ENCODE measurements at places on chromosomes 1 and 21.

- DNase-seq: no peak
These were observed 161.4 kb upstream of the TNR start for GRCh38 chr1:175904808-175905207.

GRCh38 chr1:234519506-234519905, 40.5 kb upstream of the TARBP1 start:
- no peak for DNase-seq

- no peak for DNase-seq
These were observed 197.3 kb downstream of the ZBTB18 start for GRCh38 chr1:244248426-244248825.

- no peak for DNase-seq
These were observed 6.3 kb downstream of the TNFRSF1B start for GRCh38 chr1:12173041-12173509.

DNA sequence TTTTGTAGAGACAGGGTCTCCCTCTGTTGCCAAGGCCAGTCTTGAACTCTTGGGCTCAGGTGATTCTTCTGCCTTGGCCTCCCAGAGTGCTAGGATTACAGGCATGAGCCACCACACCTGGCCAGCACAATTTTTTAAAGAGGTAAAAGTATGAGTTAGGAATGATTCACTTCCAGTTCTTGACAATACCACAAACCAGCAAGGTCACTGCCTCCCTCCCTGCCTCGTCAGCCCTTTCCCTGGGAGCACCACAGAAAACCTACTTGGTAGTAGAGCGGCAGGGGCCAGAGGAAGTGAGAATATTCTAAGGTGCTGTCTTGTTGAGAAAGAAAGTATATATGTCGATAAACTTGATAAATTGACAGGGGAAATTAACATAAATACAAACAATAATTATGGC, 10.8 kb upstream of the CDA start:
- DNase-seq: no peak

GRCh38 chr1:2204415-2205190, 10.0 kb upstream of the FAAP20 start:
- peak; percentile 97 for DNase-seq

GRCh38 chr1:50667710-50668356, 244.6 kb upstream of the DMRTA2 start:
- DNase-seq: no peak

- DNase-seq: no peak
These were observed 385.6 kb downstream of the PTPRU start for GRCh38 chr1:29621826-29622435.

DNA sequence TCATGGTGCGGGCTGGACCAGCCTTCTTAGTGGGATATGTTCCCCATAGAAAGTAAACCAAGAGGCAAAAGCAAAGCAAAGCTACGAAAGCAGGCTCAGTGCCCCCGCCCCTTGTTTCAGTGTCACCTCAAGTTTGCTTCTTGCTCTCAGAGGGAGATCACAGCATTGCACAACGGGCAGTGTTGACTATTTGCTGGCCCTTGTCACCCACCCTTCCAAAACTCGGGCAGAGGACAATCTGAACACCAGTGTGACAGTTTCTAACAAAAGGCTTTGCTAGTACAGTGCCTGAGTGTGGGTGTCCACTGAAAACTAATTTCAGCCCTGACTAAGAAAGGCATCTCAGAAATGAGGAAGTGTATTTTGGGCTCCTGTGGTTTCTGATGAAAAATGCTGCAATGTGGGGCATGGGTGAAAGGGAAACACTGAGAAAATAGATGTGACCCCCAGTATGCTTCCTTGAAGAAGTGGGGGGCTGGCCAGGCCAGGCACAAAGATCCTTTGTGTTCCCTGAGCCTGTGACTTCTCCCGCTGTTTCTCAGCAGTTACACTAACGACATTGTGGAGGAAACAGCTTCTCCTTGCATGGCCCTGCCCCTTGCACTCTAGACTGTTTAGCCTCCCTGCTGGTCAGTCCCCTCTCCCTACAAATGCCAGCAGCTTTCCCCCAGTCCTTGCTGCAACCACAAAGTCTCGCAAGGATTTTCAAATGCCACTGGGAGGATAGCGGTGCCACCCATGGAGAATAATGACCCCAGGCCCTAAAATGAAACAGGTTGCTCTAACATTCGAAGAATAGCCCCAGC, 33.3 kb upstream of the KCNE1 start:
- peak; percentile 47 for DNase-seq

DNA sequence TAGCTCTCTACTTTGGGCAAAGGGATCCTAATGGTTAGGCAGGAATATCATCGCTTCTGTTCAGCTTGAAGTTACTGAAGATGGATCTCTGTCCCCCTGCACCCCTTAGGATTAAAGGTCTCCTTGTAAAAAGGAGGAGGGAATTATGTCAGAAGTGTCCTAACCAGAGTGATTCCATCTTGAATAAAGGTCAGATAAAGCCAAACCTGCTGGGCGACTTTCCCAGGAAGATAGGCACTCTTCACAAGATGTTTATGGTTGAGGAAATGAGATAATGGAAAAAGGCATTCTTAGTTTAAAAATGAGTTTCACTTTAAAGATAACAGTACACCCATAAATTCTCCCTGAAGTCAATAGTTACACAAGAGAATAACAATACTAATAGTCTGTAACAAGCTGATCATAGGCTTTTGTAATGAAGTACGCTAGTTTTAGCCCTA, 1.7 kb upstream of the NENF start:
- DNase-seq: no peak

DNA sequence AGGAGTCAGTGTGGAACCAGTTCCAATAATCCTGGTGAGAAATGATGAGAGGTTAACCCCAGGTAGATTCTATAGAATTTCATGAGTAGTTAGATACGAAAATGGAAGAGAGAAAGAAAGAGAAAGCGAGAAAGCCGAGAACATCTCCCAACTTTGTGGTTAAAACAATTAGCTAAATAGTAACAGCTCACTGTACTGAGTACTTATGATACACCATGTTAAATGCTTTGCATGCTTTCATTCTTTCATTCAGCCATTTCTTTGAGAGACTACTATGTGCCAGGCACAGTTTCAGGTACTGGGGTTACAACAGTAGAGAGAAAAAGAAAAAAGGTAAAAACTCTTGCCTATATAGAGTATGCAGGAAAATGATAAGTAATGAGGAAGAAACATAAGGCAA, 109.7 kb upstream of the SYT6 start:
- no peak for DNase-seq

GRCh38 chr1:15620155-15620545, 2.9 kb downstream of the DDI2 start:
- no peak for DNase-seq

- no peak for DNase-seq
These were observed 85.7 kb downstream of the NRDC start for GRCh38 chr1:51792864-51793263.

- peak; percentile 52 for DNase-seq
These were observed 121.0 kb upstream of the IRF2BP2 start for GRCh38 chr1:234730770-234731568.

GRCh38 chr1:83994111-83994510, 4.8 kb downstream of the TTLL7 start:
- DNase-seq: no peak

GRCh38 chr1:23743287-23744152, at the start of gene ELOA:
Gene ELOA (plus strand): TSS chr1:23743471. CDS start chr1:23743504, 33 bp downstream.
- peak; percentile 90 for DNase-seq

GRCh38 chr1:156368157-156368658, 803 bp upstream of the RHBG start:
- DNase-seq: no peak

DNA sequence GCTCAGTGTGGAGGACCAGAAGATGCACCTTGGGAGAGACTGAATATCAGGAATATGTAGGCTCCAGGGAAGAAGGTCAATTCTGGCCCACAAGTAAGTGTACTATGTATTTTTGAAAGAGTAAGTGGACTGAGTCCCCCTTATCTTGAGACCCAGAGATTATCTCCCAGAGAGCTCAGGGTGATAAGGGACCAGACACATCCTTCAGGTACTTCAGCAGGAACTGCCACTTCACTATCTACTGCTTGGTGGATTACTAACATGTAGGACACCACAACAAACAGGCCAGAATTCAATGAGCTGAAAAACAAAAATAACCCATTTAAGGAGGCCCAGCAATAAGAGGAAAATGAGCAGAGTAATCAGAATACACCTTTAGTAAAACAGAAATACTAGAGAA, 119.2 kb downstream of the ZNF644 start:
- no peak for DNase-seq

DNA sequence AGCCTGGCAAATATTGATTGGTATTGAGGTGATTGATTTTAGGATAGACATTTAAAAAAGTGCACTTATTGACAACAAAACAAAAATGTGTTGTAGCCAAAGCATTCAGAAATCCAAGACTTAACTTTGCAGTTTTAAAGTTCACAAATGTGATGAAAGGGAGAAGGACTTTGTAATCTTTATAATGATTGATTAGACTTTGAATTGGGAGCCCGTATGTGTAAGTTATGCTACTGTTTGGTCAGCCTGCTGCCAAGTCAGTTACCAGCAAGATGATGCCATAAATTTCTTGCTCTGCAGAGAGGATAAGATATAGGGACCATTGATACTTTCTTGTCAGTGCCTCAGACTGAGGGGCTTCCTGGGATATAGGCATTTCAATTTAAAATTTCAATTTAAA, 39.5 kb downstream of the TBX19 start:
- DNase-seq: no peak

DNA sequence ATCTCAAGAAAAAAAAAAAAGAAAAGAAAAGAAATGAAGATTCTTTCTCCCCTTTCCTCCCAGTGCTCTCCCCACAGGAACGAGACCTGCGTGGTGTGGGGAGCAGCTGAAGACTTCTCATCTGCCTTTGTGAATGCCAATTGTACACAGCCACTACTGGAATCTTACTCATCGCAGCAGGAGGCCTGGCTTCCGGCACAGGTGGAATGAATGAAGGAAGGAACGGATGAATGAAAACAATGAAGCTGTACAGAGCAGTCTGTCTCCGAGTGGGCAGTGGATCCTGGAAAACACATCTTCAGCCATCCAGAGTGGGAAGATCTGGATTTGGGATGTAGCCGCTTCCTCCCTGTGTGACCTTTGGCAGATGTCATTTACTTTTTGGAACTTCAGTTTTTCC, 64.9 kb downstream of the RUNX3 start:
- DNase-seq: no peak

GRCh38 chr1:53956308-53957168, 10.4 kb downstream of the LRRC42 start:
- no peak for DNase-seq

- DNase-seq: no peak
These were observed 58.9 kb downstream of the LRRC40 start for GRCh38 chr1:70146488-70146887.

DNA sequence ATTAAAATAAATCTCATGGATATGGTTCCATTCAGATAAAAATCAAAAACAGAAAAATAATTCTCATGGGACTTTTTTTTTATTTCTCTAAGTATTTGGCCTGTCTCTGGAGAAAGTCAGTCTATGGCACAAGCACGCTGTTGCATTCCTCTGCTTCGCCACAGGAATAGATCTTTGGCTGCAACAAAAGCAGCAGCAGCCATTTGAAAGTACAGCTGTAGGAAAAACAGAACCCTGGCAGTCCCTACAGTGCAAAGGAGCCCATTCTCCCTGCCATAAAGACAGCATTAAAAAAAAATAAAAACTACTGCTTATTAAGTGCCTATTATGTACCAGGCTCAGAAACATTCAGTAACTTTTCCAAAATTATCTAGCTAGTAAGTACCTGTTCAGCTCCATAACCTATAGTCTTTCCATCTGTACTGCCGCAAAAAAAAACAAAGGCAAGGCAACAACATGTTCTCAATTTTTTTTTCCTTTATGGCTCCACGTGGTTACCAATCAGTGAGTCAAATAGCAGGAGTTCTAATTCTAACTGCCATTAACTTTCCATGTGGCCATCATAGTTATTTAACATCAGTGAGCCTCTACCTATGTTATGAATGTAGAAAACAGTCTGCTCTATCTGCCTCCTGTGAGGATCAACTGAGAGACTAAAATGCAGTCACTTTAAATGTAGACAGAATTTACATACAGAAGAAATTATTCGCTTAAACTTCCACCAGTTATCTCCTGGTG, 22.7 kb downstream of the SLC35D1 start:
- DNase-seq: no peak

DNA sequence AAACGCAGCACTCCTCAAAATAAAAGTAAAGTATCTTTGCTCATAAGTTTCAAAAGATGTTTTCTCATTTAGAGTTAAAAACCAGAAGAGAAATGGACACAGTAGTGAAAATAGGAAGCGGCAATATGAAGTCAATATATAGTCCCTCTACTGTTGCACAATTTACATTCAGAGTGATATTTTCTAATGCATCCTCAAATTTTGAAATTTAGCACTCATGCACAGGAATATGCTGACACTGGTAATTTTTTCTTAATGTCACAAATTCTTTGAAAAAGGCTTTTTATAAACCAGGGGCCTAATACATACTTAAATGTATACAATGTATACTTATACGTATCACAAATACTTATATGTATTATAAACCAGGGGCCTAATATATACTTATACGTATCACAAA, 19.5 kb downstream of the ST7L start:
- no peak for DNase-seq

DNA sequence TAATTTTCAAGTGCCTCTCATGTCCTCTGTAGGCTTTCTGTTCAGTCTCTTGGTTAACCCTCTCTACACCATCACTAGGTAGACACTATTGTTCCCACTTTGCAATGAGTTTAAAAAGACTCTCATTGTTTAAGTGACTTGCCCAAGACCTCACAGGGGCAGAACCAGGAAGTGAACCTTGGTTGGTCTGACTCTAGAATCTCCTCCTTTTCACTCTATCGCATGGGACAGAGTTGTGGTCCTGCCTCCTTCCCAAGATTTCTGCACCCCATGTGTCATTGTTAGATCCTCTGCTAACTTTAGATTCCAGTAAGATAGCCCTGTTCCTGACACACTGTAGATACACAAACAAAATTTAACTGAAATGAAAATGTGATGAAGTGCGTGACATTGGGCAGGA, 481.7 kb upstream of the USP24 start:
- DNase-seq: no peak

DNA sequence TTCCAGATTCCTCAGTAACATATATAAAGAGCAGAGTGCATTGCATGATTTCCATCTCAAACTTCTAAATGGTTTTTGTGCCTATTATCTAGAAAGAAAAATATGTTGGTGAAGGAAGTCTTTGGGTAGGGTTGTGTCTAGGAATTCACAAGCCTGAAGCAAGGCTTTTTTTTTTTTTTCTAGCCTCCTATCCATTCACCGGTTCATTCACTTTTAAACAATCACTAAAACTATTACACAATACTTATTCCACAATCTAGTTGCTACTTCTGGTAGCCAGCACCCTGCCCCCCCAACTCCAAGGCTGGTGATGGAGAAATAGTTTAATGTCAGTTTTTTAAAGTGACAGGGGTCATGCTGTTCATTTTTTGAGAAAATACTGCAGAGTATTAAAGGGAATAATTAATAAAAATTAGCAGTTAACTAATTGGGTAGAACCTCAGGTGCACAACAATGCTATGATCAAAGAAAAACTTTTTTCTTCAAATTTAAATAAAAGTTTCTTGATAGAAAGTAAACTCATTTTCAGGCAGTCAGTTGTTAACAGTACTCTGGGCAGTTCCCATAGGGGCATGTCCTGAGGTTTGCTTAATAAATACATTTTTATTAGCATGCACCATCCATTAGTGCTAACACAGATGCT, 10.9 kb downstream of the IRF2BP2 start:
- no peak for DNase-seq

GRCh38 chr21:28317177-28317950, 675.3 kb downstream of the LTN1 start:
- no peak for DNase-seq

GRCh38 chr1:27427329-27427728, 34.9 kb downstream of the GPR3 start:
- DNase-seq: no peak
